ENCODE measurements at places on chromosomes 12 and 14.

GRCh38 chr14:39005044-39005880, 97.8 kb downstream of the SEC23A start:
- DNase-seq: no peak

DNA sequence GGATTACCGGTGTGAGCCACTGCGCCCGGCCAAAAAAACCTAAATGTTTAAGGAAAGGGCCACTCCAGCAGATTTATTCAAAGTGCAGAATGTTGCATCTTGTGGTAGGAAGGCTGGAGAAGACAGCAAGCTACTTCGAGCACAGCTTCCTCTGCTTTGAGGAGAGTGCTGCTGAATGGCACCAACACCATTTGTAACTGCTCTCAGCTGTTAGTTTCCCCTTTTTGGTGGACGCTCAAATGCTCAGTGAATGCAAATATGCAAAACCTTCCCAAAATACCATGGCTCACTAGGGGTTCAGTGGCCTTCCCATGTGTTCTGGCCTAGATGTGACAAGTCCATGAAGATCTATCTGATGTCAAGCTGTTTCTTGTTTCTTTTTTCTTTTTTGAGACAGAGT, 2.9 kb upstream of the TDRD9 start:
- DNase-seq: no peak

DNA sequence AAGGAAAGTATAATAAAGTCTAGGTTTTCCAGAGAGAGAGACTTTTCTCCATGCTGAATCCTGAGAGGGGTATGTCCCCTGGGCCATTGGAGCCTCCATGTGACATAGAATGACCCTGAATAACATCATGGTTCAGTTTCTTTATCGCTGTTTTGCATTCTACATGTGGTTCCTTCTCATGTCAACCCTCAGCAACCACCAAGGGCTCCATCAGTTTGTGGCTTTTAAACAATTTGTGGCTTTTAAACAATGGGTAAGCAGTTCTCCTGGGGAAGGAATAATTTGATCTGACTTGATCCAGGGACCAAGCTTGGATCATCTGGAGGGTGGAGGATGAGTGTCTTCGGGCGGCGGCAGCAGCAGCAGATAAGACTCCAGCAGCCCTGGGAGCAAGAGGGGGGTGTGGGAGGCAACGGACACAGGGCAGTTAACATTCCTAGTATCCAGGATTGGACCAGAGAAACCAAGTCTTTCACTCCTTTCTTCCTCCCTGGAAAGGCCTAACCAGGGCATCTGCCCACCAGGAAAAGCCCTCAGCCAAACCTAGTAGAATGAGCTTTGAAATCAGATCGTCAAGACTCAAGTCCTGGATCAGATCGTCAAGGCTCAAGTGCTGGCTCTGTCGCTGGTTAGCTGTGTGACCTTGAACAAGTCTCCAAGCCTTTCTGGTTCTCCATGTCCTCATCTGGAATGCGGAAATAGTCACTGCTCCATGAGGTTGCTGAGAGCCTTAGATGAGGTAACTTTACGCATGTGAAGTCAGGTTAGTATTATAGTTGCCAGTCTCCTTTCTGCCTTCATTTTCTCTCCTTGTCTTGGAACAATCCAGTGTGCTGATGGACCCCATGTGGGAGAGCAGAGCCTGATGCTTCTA, 27.8 kb upstream of the FAM222A start:
- no peak for DNase-seq

DNA sequence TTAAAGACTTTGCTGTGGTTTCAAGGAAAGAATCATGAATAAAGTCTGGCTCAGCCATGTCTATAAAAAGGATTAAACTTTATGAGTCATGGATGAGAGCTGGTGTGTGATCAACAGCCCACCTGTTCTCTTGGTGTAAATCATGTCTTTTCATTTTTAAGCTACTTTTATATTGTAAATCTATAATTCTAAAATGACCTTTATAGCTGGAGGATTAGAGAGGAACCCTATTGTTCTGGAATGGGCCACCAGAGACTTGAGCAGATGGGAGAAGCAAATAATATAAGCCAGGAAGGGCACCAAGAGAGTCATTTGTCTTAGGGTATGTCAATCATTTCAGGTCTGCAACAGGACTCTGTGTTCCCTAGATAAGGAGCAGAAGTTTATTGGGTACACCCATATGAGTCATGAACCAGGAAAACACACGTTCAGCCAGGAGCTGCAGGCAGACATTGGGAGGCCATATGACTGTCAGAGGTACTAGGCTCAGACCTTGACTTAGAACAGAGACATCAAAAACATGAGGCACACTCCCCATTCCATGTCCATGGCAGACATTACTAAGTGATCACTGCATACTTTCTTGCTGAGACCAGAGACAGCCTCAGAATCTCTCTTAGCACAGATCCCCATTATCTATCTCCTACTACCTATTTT, 49.3 kb downstream of the NDUFA12 start:
- DNase-seq: no peak

- no peak for DNase-seq
These were observed 3.1 kb upstream of the HOTAIR start for GRCh38 chr12:53977596-53978445.

- no peak for DNase-seq
These were observed 805 bp upstream of the CRACR2A start for GRCh38 chr12:3753544-3754284.

DNA sequence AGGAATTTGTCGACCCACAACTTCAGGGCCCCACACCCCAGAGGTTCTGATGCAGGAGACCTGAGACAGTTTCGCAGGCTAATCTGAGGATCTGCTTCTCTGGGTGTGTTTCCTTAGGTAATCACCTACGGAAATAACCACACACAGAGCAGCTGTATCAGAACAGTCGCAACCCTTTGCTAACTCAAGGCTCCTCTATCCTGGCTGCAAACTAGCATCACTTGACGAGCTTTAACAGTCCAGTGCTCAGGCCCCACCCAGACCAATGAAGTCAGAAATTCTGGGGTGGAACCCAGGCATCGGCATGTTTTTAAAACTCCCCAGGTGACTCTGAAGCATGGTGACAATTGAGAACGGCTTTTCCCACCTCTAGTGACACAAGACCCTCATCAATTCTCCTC, 20.7 kb downstream of the SLC7A7 start:
- no peak for DNase-seq

- peak; percentile 29 for DNase-seq
These were observed 353.4 kb downstream of the KCNH5 start for GRCh38 chr14:62691647-62692489.

DNA sequence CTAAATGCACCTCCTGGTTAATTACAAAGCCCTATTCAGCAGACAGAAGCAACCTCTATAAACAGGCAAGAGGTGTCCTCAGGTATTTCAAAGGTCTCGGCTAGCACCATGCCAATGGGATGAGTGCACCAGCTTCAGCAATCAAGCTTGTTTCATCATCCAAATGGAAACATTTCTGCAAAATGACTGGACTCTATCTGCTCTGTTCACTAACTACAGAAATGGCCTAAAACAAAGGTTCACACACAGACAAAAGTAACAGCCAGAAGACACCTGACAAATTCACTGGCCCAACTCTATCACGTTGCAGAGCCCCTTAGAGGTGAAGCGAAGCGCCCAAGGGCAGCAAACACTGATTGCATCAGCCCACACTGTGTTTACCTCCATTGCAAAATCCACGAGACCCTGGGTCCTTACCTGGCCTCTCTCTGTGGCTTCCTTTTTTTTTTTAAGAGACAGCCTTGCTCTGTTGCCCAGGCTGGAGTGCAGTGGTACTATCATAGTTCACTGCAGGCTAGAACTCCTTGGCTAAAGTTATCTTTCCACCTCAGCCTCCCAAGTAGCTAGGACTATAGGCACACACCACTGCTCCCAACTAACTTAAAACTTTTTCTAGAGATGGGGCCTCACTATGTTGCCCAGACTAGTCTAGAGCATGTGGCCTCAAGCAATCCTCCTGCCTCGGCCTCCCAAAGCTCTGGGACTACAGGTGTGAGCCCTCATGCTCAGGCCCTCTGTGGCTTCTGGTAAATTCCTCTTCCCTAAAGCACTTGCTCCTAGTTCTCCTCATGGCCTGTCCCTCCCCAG, 8.5 kb upstream of the SYNE3 start:
- DNase-seq: no peak

DNA sequence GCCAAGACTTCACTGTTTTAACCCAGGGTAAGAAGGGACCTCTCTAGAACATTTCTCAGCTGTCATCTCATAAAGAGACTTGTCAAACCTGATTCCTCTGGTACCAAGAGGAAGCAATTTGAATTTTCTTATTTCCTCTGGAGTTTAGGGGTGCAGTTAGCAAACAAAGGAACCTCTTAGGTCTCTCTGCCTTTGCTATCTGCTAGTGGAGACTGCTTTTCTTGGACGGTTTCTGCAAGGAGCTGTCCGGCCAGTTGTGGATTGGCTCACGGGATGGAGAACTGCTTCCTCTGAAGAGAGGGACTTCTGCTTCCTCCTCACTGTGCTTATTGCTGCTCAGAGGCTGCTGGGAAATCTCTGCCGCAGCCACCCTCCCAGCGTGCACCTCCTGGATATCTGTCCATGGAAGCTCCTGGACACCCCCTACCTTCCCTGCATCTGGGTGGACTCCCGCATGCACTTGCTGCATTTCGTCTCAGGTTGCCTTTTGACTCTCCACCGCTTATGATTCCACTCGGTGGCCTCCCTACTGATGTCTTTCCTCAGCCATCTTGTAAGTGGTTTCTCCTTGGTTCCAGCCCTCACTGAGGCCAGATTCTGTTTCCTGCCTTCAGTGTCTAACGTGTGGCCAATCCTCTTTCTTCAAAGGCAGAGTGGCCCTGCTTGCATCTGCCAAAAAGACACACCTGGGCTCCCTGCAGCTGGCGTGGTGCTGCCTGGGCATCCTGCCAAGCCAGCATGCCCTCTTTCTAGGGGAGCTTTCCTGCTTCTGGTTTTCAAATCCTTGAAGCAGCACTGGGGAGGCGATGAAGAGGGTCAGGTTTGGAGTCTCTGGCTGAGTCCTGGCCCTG, 187.3 kb downstream of the CHST11 start:
- peak; percentile 80 for DNase-seq

DNA sequence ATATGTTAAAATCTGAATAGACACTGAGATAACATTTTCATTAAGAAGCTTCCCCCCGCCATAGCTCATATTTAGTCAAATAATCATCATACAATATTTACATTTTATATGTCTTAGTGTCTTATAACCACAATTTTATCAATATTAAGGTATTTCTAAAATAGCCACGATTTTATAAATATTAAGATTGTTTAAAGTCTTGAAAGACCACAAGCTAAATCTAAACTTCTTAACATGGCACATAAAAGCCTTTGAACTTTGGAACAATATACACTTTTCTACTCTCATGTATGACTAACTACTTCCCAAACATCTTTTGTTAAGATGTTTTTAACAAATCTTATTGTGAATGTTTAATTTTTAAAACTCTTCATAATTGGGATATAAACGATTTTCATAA, 6.5 kb downstream of the USP44 start:
- no peak for DNase-seq

DNA sequence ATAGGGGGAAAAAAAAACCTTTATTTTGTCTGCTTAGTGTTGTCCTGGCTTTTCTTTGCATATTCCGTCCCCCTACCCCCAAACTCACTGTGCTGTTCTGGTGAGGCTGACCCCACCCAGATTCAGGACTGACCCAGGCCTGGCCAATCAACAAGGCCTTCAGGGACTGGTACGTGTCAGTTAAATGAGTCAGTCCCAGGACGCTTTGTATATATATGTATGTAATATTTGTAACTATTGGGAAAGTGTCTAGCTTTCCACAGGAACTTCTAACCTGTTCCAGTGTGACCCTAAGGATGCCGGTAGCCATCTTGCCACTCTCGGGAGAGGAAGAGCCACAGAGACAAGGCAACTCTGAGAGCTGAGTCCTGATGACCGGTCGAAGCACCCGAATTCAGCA, 107.4 kb downstream of the VCPKMT start:
- no peak for DNase-seq

DNA sequence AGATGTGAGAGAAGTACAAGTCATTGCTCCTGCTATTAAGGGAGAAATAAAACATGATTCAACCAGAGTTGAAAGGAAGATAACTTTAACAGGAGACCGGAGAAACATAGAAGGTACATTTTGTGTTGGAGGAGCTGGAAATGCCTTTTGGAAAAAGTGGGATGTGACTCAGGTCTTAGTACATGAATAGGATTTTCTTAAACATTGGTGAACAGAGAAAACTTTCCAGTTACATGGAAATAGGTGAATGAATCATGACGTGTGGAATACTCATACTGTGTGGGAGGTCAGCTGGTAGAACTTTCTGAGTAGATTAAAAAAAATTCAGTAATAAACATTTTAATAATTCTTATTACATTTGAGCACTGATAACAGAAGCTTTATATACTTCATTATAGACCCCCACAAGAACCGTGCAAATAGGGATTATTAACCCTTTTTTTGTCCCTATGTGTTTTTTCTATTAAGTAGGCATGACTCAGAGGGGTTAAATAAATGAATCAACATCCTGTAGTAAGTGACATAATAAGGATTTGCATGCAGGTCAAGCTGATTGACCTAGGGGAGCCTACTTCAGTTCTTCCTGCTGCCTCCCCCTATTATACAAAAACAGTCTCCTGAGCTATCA, 710.5 kb downstream of the NOVA1 start:
- no peak for DNase-seq

DNA sequence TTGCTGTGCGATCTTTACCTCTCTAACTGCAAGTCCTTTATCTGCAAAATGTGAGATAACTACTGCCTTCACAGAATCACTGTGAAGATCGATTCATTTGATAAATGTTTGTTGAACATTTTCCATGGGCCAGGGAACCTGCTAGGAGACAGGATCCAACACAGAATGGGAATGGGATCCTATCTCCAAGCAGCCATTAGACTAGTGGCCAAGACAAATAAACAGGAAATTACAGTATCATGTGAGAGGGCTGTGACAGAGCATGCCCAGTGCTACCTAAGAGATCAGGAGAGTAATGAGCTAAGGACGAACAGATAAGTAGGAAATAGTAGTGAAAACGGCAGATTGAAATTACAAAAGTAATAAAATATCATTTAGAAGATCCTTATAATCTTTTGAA, 105.7 kb downstream of the GRIN2B start:
- DNase-seq: no peak

- no peak for DNase-seq
These were observed 107.1 kb downstream of the SMOC1 start for GRCh38 chr14:69986336-69986735.

DNA sequence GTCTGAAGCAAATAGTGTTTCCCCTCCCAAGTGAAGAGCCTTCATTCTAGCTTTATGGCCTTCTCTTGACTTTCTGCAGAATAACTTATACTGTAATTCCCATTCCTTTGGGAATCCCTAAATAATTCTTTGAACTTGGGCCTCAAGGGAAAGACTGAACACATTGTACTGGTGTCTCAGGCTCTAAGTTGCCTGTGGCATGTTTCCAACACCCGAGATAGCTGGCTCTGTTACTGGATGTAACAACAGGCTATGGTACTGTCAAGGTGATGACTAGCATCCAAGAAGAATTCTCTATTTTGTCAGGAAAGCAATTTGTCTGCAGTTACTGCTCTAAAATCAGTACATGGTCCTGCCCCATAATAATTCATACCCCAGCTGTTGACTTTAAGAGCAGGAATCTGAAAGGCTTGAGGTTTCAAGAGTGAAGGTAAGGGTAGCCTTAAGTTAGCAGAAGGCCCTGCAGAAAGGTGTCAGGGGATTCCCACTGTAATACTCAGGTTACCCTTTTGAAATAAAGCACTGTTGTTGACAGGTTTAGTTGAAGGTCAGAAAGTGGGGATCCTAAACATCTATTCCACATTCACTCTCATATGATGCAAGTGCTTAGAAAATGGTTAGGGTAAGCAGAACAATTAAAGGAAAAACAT, 5.2 kb downstream of the GPX2 start:
- no peak for DNase-seq
